ENCODE measurements at places on chromosomes 3 and 15. TPM values are rescaled to one million over a fixed set of nuclear protein-coding genes. Genes with fewer than 3 reads are reported as not detected.

DNA sequence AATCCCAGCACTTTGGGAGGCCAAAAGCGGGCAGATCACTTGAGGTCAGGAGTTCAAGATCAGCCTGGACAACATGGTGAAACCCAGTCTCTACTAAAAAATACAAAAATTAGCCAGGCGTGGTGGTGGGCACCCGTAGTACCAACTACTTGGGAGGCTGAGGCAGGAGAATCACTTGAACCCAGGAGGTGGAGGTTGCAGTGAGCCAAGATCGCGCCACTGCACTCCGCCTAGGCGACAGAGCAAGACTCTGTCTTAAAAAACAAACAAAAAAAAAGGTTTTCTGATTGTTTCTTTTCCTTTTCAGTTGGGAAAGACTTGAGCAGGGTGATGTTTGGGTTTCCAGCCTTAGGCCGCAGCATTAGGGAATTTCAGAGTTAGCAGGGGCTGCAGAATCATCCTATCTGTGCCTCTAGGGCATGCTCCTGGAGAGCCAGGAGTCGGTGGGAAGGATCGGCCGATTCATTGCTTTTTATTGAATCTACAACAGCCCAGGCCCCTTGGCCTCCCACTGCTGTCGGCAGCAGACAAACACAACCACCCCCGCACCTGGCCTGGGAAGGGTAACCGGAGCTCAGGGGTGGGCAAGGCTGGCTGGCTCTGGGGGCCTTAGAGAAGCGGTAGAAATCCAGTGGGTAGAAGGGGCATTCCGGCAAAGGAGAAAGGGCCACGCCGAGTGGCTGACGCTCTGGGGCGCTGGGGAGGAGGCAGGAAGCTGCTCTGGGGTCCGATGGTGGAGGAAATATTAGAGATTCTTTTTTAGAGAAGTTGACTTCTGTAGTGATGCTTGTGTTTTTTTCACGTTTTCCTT, 6.3 kb downstream of the CHAC1 start:
- no peak for DNase-seq

GRCh38 chr3:112228786-112229185, 65.2 kb downstream of the SLC9C1 start:
- DNase-seq, result no peak

DNA sequence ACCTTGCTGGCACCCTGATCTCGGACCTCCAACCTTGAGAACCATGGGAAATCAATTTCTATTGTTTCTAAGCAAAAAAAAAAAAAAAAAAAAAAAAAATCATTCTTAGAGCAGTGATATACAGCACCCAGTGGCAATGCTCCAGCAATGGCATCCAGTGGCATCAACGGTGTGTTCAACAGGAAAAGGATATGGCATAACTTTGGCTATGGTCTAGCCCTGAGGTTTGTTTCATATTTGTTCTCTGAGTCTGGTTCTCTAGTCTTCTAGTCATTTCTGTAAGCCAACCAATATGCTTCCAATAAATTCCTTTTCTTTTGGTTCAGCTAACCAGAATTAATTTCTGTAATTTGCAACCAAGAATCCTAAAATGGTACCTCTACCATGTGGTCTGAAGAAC, 19.2 kb downstream of the DENND4A start:
- no peak for DNase-seq

- DNase-seq, result no peak
Observed at GRCh38 chr15:72797834-72798233, 14.3 kb upstream of the ADPGK start.

- no peak for DNase-seq
Observed at GRCh38 chr3:160831401-160831800, 75.4 kb downstream of the PPM1L start.

Gene HIGD2B
- total RNA-seq, result not detected

Gene DNAH12
- total RNA-seq, result 0.10 TPM

GRCh38 chr15:57540736-57541135, 51.0 kb upstream of the MYZAP start:
- DNase-seq, result no peak

DNA sequence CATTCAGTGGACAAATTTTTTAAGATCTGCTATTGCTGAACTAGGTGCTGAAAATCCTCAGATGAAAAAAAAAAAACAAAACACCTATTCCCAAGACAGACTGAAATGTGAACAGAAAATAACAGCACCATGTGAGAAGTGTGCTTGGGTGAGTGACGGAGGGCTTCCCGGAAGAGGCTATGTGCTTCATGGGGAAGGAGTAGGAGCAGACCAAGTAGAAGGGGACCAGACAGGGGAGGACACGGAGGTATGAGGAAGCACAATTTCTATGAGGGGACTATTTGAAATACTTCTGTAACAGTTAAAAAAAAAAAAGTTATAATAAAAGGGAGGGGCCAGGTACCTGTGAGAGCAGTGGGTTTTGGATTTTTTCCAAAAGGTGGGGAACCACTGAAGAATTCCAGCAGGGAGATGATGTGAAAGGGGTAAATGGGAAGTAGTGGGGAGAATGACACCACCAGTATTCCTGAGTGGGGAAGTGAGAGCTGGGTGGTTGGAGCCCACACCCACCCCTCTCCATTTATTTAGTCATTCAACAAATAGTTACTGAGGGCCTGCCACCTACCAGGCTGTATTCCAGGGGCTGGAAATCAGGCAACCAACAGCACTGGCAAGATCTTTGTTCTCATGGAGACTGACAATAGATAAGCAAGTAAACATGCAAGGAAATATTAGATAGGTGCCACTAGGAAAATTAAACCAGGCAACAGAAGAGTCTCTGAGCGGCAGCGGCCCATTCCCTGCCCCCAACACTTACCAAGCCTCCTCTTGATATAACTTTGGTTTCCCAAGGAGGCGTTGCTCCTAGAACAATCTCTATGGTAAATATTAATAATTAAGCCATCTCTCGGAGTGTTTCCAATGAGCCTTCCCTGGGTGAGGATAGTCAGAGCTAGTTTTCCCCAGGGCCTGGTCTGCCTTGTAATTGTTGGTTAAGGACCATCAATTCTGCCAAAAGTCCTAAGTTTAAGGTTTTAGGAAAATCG, 3.8 kb upstream of the USP3 start:
- no peak for DNase-seq

Gene CHRFAM7A
- total RNA-seq, result 11.9 TPM

- no peak for DNase-seq
Observed at GRCh38 chr3:175735866-175736265, 876.7 kb downstream of the NAALADL2 start.

DNA sequence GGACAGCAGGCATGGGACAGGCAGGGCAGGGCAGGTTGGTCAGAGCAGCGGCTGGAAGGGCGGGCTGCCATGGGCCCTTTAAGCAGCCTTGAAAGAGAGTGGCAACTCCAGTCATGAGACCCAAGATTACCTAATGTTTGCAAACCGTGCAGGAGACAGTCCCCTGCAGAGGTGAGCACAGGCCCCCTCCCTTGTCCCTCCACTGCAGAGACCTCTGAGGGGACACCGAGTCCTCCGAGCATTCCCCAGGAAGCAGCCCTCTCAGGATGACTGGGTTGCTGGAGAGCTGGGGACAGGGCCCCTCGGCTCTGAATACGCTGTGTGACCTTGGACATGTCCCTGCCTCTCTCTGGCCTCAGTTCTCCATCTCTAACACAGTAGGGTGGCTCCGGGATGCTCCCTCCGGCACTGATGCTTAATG, 81.4 kb downstream of the IQSEC1 start:
- peak; percentile 27 for DNase-seq

- no peak for DNase-seq
Observed at GRCh38 chr15:64122936-64123351, 27.2 kb downstream of the SNX1 start.

GRCh38 chr3:141275032-141275422, 43.4 kb downstream of the PXYLP1 start:
- no peak for DNase-seq

DNA sequence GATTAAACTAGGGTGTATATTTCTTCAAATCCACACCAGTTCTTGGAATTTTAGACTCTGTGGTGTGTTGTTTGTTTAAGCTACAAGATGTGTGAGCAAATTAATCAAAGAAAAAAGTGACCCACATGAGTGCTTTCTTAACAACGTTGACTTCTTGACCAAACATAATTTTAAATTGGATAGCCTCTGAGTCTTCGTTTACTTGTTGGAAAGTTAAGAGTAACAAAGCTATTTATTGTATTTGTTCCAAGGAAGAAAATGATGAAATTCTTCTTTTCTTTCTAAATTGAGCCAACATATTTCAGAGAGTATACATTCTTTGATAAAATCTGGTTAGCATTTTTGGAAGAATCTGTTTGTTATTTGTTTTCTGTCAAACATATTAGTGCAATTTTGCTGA, 99.9 kb upstream of the IGSF10 start:
- DNase-seq, result no peak

Gene MEGF11
- total RNA-seq, result not detected

- DNase-seq, result no peak
Observed at GRCh38 chr3:197846491-197846890, 55.4 kb downstream of the LRCH3 start.

DNA sequence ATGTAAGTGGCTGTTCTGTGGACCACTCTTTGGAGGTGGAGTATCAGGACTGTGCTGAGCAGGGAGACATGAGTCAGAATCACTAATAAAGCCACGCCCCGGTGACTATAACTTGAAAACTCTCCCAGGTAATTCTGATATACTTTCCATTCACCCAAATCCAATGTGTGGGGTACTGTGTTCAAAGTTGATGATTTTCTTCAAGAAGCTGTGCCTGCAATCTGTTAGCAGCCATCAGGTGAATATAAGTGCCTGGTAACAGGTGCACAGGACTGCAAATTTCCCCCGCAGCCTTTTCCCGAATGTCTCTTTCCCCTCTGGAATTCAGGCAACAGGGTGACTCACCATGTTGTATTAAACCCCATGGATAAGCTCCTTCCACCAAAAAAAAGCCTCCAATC, 17.0 kb downstream of the MAGI1 start:
- DNase-seq, result no peak

Gene MEX3B
- 1.2 TPM for total RNA-seq

- DNase-seq, result peak; percentile 53
Observed at GRCh38 chr15:44033894-44034293, 161.2 kb downstream of the FRMD5 start.

- peak; percentile 61 for DNase-seq
Observed at GRCh38 chr3:9779721-9780457, 10.1 kb upstream of the CAMK1 start.

Gene SYNM
- 81.9 TPM for total RNA-seq

Gene GALNT15
- 113 TPM for total RNA-seq

- no peak for DNase-seq
Observed at GRCh38 chr3:183438735-183439134, 10.3 kb upstream of the MCF2L2 start.

GRCh38 chr3:141273700-141274410, 42.2 kb downstream of the PXYLP1 start:
- no peak for DNase-seq

- no peak for DNase-seq
Observed at GRCh38 chr15:40287968-40288367, 5.1 kb upstream of the ANKRD63 start.

Gene GRK7
- not detected for total RNA-seq

Gene GPX1
- 209 TPM for total RNA-seq

- no peak for DNase-seq
Observed at GRCh38 chr3:155302481-155302880, 9.0 kb upstream of the STRIT1 start.

Gene AADACL2
- total RNA-seq, result not detected

Gene ERC2
- total RNA-seq, result 0.55 TPM

Gene STRIT1
- not detected for total RNA-seq

GRCh38 chr3:12352253-12352652, 63.4 kb downstream of the PPARG start:
- no peak for DNase-seq

DNA sequence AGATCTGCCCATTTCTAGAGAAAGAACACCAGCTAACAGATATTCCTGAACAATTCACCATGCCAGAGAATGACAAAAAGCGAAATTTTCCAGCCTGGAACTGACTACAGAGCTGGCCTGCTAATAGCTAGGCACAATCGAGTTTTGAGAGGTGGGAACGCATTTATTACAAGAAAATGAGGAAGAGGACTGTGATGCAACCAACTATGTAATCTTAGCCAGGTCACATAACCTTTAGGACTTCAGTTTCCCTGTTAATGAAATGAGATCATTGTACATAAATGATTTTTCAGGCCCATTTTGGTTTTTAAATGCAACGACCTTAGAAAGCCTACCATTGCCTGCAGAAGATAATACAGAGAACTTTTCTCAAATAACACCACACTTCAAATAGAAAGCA, 72.1 kb upstream of the SETMAR start:
- no peak for DNase-seq

Gene CLDN1
- total RNA-seq, result 4.5 TPM

DNA sequence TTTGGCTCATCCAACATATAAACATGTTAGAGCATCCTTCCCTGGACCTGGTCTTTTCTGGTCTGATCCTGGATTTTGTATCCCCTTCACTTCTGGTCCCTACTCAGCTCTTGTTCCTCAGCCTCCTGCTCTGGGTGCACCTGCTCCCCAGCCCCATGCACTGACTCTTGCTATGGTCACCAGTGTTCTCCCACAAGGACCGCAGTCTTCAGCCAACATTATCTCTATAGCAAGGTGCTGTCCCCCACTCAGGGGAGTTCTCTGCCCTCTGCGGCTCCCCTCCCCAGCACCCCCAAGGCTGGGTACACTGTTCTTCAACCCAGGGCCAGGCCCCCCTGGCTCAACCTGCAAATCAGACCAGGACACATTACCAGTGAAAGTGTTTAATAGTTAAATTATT, 80.2 kb downstream of the SEC22A start:
- DNase-seq, result no peak

Gene GOLGA8K
- total RNA-seq, result 10.0 TPM

DNA sequence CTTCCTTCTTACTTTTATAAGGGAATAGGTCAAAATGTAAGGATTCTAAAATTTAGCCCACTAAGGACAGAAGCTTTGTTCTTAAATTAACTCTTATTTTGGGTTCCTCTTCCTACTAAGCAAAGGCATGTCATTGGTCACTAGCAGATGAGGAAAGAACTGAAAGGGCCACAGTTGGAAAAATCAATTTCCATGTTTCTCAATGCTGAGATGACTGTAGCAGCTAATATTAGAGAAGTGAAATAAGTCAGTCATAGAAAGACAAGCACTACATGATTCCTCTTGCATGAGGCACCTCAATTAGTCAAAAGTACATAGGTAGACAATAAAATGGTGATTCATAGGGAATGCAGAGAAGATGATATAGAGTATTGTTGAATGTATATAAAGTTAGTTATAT, 353.7 kb downstream of the RSL24D1 start:
- no peak for DNase-seq

DNA sequence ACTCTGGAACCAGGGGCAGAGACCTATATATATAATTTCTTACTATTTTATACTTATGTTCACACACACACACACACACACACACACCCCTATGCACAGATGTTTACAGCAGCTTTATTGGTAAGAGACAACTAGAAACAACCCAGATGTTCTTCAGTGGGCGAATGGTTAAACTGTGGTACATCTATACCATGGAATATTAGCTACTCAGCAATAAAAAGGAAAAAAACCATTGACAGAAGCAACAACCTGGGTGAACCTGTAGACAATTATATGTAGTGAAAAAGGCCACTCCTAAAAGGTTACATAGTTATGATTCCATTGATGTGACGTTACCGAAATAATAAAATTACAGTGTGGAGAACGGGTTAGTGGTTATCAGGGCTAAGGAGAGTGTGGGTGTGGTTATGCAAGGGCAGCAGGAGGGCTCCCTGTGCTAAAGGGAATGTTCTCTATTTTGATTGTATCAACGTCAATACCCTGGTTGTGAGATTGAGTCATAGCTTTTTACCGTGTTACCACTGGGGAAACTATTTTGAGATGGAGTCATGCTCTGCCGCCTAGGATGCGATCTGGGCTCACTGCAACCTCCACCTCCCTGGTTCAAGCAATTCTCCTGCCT, 85.5 kb downstream of the FLNB start:
- DNase-seq, result no peak
